ENCODE measurements at places on chromosomes 2 and 18. TPM values are rescaled to one million over a fixed set of nuclear protein-coding genes. Genes with fewer than 3 reads are reported as not detected.

DNA sequence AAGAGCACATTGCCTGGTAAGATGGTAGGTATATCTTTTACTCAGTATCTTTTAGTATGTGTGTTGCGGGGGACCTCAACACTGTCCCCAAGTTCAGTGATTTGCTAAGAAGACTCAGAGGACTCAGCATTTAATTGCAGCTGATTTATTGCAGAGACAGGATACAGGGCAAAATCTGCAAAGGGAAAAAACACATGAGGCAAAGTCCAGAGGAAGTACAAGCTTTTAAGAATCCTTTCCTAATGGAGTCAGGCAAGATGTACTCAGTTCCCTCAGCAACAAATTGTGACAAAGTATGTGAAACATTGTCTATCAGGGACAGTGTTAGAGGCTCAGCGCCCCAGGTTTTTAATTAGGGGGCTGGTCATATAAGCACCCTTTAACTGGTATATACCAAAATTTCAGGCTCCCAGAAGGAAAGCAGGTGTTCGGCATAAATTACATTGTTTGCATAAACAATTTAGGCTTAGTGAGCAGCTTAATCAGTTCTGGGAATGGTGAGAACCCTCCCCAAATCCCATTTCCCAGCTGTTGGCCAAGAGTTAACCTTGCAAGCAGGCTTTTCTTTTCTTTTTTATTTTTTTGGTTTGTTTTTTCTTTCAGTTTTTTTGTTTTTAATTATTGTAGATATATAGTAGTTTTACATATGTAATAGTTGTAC is 41.7 kb downstream of the RAB3GAP1 start:
- DNase-seq = no peak

GRCh38 chr2:234305846-234306245 is 191.0 kb downstream of the ARL4C start:
- no peak for DNase-seq

GRCh38 chr2:171966235-171966634 is 33.5 kb upstream of the METAP1D start:
- DNase-seq = no peak

GRCh38 chr2:114642166-114642770 is 199.8 kb downstream of the DPP10 start:
- DNase-seq = no peak

DNA sequence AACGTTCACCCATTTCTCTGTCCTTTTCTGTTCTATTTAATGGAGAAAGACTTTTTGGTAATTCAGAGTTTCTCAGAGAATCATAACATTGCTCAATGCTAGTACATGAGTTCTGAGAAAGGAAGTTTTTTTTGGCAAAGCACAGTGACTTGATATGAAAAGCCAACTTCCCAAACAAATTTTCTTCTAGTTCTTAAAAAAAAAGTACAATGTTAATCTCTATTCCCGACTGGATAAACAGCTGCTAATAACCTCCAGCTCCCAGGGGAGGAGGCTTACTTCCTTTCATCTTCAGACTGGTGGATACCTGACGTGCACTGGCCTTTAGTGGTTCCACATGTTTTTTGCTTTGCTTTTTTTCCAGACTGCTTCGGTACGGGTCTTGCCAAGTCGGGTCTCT is 284.6 kb upstream of the CCDC68 start:
- no peak for DNase-seq

The AMER3 gene
- polyA plus RNA-seq = 1.2 TPM

The G6PC2 gene
- 0.17 TPM for polyA plus RNA-seq

The CIB4 gene
- polyA plus RNA-seq = 5.3 TPM

DNA sequence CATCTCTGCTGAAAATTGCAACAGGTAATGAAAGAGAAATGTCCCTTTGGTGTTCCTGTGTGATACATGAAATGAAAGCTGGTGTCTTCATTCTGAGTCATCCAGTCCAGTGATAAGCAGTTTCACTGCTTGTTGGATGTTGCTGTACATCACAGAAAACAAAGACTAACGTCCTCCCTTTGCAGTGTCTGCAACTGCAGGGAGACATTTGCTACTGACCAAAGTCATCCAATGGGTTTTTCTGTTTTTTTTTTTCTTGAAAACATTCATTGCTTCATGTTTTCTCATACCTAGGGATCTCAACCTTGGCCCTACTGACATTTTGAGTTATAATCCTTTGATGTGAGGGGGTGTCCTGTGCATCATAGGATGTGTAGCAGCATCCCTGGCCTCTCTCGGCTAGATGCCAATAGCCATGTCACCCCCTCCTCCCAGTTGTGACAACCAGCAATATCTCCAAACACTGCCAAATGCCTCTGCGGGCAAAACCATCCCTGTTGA is 63.6 kb upstream of the FZD5 start:
- DNase-seq = no peak

Measured in adrenal gland (tissue), 19 donors.